ENCODE measurements at places on chromosomes 3 and 15.

DNA sequence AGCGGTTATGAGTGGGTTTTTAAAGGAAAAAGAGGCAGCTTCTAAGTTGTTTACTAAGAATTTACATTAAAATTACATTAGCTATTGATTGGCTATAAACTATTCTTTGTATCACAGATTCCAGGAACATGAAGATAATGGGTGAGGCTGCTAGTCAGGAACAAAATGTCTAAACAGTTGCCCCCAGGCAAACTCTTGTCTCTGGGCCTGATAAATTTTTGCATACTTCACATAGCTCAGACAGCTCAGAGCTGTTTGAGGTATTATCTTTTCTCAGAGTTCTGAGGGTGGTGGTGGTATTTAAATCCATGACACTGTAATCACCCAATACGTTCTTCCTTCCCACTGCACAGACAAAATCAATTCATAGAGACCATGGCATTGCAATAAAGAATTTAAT is 2.1 kb upstream of the HACD2 start:
- no peak for DNase-seq

GRCh38 chr15:55319537-55320237 is 665 bp downstream of the PIGB start:
- no peak for DNase-seq

DNA sequence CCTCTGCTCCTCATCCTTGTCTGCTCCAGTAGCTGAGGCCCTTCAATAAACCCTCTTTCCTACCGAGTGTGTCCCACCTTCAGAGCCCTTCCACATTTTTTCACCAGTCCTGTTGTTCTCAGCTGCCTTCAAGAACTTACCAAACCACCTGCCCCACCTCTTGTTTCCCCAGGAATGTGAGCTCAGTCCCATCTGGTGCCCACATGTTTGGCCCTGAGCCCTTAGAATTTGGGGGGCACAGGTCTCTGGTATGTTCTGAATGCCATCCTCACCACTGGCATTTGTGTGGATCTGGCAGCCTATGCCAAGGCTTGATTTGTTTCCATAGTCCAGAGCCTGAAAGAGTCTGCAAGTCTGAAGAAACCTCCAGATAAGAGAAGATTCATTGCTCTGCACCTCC is 315.2 kb upstream of the PPP2R3A start:
- DNase-seq: no peak

DNA sequence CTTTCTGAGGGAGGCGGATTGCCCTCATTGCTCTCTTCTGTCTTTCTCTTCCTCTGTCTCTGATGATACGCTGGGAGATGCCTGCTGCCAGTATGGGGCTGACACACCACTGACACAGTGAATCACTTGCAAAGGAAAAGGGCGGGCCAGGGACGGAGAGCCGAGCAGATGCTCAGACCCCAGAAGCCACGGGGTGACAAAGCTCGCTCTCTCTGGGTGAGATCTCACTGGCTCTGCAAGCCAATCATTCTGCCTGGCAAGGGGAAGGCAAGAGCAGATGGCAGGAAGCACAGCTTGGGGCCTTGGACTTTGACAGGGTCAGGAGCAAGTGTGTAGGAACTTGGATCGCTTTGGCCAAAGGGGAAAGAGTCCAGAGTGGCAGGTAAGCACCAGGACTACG is 198.7 kb downstream of the NTRK3 start:
- DNase-seq: no peak

GRCh38 chr3:53788038-53788437 is 58.2 kb downstream of the CHDH start:
- DNase-seq: no peak

GRCh38 chr3:172087602-172088580 is 48.5 kb downstream of the FNDC3B start:
- DNase-seq: no peak

DNA sequence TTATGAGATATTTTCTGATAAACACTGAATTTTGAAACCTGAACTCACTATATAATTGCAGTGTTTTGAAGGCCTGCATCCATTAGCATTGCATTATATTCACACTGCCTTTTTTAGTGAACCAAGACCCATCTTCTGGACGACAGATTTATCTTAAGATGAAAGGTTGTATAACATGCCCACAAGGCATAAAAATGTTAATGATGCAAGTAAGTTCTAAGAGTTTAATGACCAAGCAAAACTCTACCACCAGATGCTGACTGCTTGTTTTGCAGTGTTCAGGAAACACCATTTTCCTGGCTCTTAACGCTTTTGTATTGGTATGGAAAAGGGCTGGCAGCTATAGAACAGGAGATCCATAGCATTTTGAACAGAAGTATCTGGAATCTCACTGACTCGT is 46.1 kb downstream of the USP50 start:
- no peak for DNase-seq

DNA sequence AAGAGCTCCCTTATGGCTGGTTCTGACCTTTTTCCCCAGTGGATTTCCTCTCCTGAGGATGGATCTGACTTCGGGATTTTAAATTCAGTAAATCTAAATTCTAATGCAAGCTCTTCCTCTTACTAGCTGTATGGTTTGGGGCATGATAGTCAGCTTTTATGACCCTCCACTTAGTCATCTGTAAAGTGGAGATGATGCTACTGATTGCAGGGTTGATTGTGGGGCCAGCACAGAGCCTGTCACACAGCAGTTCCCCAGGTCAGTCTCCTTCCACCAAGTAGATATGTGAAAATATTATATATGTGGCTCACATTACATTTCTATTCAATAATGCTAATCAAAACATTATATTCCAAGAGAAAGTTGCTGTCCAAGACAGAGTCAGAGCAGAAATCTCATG is 141.3 kb upstream of the UBE2E1 start:
- no peak for DNase-seq

- no peak for DNase-seq
These were observed 60.6 kb upstream of the PLCL2 start for GRCh38 chr3:16824081-16824696.

DNA sequence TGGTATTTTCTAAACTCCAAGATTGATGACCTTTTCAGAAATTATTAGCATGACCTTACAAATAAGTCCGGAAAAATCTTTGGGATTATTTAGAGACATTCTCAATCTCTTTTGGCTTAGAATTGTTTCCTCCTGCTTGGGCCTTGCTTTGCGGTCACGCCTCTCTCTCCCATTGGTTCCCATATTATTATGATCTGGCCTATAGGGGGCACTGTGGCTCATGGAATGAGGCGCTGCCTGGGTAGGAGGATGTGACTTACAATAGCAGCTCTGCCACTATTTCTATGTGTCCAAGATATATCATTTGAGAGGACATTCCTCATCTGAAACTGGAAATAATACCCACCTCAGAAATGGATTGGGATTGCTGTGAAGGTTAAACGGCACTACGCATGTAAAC is 464.9 kb downstream of the MFSD1 start:
- DNase-seq: no peak

DNA sequence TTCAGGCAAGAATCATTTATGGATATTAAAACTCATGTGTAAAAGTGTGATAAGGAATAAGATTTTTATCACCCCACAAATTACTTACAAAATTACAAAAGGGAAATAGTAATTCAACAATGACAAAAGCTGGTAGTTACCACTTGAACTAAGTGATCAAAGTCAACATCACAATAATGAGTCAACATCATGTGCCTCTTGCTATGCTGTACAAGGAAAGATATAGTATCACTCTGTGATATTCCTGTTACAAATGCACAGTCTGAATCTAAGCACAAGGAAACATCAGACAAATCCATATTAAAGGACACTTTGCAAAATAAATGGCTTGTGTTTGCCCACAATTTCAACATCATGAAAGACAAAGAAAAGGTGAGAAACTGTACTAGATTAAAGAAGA is 90.5 kb upstream of the PLCL2 start:
- DNase-seq: no peak

- no peak for DNase-seq
These were observed 27.8 kb upstream of the PIK3CB start for GRCh38 chr3:138862531-138862923.

All from NCI-H1417 treated with DMSO at 0.1 percent for 48 hours (cell line).